ENCODE measurements at places on chromosomes 16 and 17.

GRCh38 chr16:85901773-85902365, 2.9 kb downstream of the IRF8 start:
- no peak for DNase-seq

GRCh38 chr17:43873091-43873490, 26.1 kb downstream of the CD300LG start:
- DNase-seq, result no peak

GRCh38 chr16:2968368-2968737, 795 bp upstream of the PAQR4 start:
- DNase-seq, result no peak

DNA sequence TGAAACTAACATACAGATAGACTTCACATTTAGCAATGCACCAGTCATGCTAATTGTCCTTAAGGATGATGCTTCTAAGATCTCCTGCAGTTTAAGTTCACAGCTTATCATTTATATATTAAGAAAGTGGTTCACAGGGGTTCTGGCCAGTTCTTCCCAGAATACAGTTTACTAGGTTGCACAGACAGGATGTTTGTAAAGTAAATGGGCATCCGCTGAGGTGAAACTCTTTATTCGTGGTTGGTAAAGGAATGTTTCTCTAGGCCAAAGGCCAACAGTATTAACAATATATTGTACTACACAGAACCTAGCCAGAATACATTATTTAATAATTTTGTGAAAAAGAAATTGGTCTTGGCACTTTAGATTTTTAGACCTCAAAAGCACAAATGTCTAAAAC, 1427.3 kb downstream of the CDH8 start:
- no peak for DNase-seq

DNA sequence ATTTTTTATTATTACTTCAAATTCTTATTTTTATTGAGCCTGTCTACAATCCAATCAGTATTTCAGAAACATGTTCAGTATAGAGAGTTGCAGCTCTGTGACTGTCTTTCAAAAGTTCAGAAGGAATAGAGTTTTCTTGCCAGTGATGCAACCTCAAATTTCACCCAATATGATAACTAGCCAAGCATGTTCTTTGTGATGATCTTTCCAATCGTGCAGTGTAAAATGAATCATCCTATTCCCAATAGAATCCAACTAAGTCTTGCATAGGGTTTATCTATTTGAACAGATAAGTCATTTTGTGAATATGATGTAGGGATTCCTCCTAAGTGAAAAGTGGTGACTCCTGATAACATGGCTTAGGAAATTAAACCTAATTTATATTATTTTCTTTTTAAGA, 937.8 kb downstream of the KCNJ2 start:
- no peak for DNase-seq
